ENCODE measurements at places on chromosomes 4 and X.
A peak's percentile ranks its signal among the peaks of the same experiment; 100 is the strongest.

GRCh38 chr4:165177725-165178666 lies 29.4 kb upstream of the KLHL2 start:
- no peak for DNase-seq

DNA sequence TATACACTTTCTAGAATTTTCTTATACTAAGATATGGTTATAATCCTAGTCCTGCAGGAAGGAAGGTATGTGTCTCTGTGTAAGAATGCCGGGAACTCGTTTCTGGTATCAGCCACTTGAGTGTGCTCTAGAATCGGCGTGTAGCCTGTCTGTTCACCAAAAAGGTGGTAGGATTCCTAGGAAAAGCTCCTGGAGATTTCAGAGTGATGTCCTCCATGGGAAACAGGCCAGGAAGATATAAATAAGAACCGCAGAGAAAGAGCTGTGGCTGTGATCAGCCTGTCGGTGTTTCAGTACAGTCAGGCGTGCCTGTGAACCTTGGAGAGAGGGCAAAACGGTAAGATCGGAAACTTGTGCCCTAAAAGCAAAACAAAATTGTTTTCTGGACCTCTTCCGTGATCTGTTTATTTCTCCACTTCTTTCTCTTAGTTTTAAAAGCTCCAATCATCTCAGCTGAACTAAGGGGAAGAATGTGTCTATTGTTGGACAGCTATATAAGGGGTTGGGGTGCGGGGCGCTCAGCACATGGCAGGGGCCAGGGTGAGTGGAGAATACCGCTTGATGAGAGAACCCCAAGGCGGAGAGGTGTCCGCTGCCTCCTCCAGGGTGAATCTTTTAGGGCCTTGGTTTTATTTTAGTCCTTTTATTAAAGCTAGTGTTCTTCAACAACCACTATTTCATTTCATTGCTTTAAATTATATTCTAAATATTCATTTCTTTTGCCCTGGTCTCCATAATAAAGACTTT lies 303.8 kb upstream of the TENM3 start:
- peak; percentile 16 for DNase-seq

- peak; percentile 52 for DNase-seq
These were observed 32.2 kb upstream of the FAT1 start for GRCh38 chr4:186755550-186756519.

DNA sequence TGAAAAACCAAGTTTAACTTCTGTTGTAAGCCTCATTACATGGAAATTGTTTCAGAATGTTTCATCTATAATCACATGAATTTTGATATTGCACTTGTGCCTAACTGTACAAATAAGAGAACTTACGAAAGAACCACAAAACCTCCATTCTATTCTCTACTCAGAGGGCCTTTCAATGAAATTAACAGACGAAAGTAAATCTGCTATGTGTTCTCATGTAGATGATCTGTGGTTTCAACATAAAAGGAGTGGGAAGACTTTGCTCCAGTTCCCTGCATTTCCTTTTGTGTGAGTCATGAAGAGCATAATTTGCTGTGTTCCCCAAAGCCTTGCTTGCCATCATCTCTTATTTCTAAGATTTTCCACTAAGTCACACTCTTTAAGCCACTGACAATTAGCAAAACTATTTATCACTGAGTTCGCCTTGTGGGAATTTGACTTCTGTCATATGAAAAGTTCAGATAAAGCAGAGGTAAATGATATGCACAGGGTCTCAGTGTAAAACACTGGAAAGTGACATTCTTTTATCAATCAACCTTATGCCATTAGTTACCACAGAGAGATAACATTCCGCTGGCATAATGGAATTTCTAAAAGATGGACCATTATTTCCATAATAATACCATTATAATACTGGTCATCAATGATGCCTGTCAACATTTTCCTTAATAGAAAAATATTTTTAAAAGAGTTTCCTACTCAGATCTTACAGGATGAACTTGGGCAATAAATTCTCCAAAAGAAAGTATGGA lies 329.8 kb downstream of the NR3C2 start:
- DNase-seq = peak; percentile 13

DNA sequence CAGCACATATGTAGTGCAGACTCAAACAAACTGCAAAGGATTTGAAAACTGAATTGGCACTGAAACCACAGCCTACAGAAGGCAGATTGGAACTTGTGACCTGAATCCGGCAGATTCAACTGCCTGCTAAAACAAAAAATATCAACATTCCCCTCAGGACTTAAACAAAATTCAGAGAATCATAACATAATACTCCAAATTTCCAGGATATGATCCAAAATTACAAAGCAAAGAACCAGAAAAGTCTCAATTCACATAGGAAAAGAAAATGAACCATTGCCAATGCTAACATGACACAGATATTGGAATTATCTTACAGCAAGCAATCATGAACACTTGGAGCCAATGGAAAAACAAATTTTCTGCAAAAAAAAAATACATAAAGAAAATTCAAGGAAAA lies 250.4 kb downstream of the PRDM5 start:
- DNase-seq = no peak

DNA sequence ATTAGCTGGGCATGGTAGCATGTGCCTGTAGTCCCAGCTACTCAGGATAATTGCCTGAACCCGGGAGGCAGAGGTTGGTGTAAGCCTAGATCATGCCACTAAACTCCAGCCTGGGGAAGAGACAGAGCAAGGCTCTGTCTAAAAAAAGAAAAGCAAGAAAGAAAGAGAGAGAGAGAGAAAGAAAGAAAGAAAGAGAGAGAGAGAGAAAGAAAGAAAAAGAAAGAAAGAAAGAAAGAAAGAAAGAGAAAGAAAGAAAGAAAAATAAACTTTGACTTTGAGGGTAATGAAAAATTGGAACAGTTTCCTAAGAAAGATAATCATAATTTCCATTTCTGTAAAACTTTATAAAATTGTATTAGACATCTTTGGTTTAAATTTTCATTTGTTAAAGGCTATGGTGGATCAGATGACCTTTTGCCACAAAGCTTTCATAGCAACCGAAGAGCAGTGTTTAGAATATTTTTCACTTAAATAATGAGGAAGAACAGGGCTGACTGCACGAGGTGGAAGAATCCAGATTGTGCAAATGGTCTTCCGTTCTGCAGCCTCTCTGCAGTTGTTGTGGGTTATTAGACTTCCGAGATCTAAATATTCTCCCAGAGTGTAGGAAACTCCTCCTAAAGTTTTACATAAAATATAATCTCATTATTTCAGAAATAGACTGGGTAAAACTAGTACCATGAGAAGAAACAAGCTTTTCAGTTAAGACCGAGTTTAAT lies 55.9 kb downstream of the RBM47 start:
- DNase-seq = no peak

DNA sequence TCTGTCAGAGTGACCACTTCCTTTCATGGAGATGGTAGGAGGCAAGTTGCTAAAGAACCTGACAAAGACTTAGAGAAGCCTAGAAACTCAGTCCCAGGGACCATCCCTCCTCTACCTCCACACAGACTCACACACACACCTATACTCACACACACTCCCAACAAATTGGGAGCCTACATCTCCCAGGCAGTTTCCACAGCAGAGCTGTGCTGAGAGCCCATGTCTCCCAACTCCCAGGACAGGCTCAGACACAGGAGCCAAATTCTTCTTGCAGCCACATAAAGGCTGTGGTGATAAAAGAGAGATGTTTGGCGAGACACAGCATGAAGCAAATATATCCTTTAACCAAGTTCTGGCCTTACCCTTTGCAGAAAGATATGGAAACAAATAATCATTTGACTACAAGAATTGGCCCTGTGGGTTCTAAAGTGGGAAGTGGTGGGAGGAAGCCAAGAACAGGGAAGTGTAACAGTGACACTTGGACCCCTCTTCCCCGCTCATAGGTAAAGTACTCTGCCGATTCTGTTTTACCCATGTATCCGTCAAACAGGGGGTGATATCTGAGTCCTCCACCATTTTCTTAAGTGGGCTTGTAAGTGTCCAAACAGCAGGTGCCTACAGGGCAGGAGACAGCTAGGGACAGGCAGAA lies 11.0 kb upstream of the IDS start:
- DNase-seq = no peak

- no peak for DNase-seq
These were observed 22.5 kb downstream of the PDK3 start for GRCh38 chrX:24487571-24487970.

DNA sequence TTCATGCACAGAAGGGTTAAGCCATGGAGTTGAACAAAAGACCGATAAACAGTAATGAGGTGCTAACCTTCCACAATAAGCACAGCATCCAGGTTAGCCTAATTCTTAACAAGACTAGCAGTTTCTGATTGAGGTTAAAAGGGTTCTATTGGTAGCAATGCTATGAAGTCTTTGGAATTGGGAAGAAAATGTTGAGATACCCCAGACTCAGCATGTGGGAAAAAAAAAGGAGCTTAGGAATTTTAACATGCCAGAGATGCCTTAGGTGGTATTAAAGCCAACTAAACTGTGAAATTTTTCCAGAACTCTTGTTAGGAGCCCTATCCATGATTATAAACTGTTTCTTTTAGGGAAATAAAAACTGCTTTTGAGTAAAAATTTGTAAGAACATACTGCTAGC lies 391.7 kb downstream of the GABRG1 start:
- no peak for DNase-seq

DNA sequence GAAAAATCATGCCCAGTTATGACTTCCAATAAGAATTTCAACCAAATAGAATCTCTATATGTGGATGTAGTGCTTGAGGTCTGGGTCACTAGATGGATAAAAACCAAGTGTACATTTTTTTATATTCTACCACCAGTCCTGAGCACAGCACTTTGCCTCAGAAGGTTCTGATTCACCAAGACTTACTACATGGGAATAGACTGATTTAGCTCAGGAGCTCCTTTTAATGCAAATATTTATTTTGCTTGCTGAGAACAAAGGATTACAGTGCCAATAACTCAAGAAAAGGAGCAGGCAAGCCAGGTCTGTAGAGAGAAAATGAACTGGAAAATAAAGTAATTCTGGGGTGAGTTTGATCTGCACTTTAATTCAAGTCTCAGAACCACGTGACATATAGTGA lies 6.4 kb upstream of the XK start:
- no peak for DNase-seq

GRCh38 chrX:65772842-65773241 lies 105.4 kb downstream of the MSN start:
- DNase-seq = no peak
